ENCODE measurements at places on chromosomes 3 and 15. TPM values are rescaled to one million over a fixed set of nuclear protein-coding genes. Genes with fewer than 3 reads are reported as not detected.

Gene GOLGA6A
- total RNA-seq, result 0.24 TPM

Gene ZCWPW2
- 2.4 TPM for total RNA-seq

Gene LDHAL6B
- total RNA-seq, result not detected

Gene KLHL6
- 2.0 TPM for total RNA-seq

Gene PLSCR2
- not detected for total RNA-seq

GRCh38 chr15:46442184-46442583, 807.4 kb downstream of the SQOR start:
- no peak for DNase-seq

- DNase-seq, result no peak
Measured at GRCh38 chr3:115384381-115384780, 237.3 kb upstream of the ZBTB20 start.

Measured in posterior vena cava (tissue), 2 donors.